ENCODE measurements at places on chromosomes 12 and 14. TPM values are rescaled to one million over a fixed set of nuclear protein-coding genes. Genes with fewer than 3 reads are reported as not detected.

DNA sequence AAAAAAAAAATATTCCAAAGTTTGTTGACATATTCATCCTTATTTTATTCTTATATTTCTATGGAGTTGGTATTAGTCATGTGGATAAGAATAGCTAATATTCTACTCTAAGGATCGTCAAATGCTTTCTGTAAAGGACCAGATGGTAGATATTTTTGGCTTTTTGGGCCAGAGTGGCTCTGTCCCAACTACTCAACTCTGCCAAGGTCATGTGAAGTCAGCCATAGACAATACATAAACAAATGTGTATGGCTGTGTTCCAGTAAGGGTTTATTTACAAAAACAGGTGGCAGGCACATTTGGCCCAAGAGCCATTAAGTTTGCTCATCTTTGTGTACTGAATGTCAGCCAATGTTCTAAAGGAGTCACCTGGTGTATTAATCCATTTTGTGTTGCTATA is 131.8 kb downstream of the TBX5 start:
- H3K27me3 ChIP-seq: no peaks in the 10 kb centered on the region
- no peak for DNase-seq
- H3K27ac ChIP-seq: no peak overlapping the region
- H3K4me3 ChIP-seq: no peak overlapping the region

KRT77 gene
- 0.20 TPM for total RNA-seq

NUAK1 gene
- total RNA-seq: not detected

DNA sequence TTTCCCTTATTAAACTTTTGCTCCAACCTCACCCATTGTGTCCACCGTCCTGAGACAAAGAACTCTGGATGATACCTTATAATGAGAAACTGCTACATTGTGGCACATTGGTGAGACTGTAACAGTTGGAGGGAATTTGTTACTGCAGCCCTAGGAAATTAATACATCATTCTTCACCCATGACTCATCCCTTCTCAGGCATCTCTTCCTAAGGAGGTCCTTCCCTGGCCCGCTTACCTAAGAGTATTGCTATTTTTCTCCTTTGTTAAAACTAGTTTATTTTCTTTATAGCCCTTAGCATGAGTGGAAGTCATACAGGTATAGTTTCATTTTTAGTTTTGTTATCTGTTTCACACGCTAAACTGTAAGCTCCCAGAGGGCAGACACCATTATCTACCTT is 87.1 kb downstream of the TMEM260 start:
- no peak overlapping the region for H3K4me3 ChIP-seq
- H3K4me1 ChIP-seq: no peaks in the 10 kb centered on the region
- H3K27ac ChIP-seq: no peak overlapping the region

DNA sequence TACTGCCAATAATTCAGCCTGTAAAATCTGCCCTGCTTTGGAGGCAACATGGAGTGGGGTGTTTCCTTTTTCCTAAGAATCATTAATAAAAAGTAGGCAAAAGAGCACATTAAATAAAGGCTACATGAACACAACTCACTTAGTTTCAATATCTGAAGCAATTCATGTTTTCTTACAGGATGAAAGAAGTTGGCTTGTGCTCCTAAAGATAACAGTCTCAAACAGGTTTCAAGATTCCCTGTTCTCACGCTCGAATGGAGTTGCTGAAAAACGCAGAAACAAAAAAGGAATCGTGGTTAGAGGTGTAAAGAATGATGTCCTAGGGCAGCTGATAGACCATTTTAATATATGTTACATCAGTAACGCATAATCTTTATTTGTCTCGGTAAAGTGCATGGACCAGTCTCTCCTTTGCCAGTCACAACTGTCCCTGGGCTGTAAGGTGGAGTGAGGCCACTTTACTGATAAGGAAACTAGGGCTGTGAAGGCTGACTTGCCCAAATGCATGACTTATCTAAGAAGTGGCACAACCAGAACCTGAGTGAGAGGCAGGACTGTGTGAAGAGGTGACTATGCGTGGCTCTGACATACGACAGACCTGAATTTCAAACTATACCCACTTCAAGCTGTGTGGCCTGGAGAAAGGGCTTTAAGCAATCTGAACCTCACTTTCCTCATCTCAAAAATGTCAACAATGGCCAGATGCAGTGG is 12.6 kb downstream of the GIT2 start:
- no peak overlapping the region for H3K27ac ChIP-seq
- no peak overlapping the region for H3K4me3 ChIP-seq
- H3K27me3 ChIP-seq: no peaks in the 10 kb centered on the region
- peaks cover 93% of the 10 kb centered on the region for H3K36me3 ChIP-seq
- H3K4me1 ChIP-seq: peaks cover 26% of the 10 kb centered on the region

- peaks cover 9% of the 10 kb centered on the region for H3K4me1 ChIP-seq
- no peak for DNase-seq
- H3K36me3 ChIP-seq: no peaks in the 10 kb centered on the region
- H3K27ac ChIP-seq: no peak overlapping the region
Measured at GRCh38 chr14:76724651-76725550, 36.4 kb upstream of the VASH1 start.
